Hepatic stellate cell (primary cell): ENCODE measurements at places on chromosomes 1 and 21.

GRCh38 chr1:174491606-174492005 lies 43.8 kb downstream of the GPR52 start:
- no peak for DNase-seq

DNA sequence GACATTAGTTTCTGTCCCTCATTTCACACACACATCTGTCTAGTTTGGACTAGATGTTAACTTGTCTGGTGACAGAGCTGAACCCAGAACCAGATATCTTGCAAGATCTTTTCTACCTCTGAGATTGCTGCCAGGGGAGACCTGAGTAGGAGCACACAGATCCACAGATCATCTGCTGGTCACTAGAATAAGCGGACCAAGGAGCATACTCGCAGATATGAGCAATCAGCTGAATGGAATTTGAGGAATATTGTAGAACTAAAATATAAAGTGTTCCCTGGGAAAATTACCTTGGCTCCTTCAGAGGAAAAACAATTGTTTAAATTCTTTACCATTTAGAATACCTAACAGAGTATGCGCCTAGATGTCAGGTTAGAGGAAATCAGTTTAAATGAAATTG lies 90.7 kb downstream of the TNFSF18 start:
- DNase-seq = no peak

DNA sequence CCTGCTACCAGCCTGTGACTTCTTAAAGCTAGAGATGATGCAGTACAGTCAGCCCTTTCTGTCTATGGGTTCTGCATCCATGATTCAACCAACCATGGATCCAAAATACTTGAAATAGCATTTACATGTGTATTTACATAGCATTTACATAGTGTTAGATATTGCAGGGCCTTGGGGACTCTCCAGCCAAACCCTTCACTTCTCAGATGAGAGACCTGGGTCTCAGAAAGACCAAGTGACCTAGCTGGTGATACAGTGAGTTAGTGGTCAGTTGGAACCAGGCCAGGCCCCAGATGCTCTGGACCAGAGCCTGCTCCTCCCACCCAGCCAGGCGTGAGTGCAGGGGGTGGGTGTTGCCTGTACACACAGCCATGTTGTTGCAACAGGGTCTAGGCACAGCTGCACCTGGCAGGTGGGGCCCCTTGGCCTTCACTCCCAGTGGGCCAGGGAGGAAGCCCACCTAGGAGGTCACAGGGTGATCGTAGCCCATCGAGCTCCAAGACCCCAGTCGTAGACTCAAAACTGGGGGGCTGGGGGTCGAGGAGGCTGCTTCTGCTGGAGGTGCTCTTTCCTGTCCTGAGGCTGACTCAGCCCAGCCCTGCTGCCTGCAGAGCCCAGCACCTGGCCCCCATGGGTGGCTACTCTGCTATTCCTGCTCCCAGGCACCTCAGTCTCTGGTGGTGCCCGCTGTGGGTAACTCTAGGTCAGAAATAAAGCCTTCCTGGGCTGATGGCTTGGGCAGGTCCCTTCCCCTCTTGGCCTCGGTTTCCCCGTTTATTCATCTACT lies 7.7 kb downstream of the TMEM61 start:
- DNase-seq = peak; percentile 59

- no peak for DNase-seq
Measured at GRCh38 chr1:180268556-180269075, 38.6 kb downstream of the LHX4 start.

DNA sequence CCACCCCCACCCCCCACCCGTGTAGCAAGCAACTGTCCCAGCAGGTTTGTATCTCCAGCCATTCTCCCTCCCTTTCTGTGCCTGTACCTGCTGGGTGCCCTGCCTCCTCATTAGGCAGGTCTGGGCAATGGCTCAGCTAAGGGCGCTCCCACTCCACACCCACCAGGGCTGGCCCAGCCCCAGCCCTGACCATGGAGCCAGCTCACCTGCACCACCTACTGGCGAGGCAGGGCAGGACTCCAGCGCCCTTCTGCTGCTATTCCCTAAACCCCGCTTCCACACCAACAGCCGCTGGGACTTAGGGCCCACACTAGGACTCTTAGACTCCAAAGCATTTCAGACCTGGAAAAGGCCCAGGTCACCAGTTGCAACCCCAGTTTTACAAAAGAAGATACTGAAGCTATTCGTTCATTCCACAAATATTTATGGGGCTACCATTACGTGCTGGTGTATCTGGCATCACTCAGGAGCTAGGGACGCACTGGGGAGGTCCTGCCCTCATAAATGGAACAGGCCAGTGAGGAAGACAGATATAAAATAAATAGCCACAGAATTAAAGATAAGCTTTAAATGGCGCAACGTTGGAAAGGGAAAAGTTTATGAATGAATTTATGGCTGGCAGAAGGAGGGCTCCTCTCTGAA lies 24.0 kb downstream of the PGLYRP3 start:
- DNase-seq = peak; percentile 22

- DNase-seq = no peak
Measured at GRCh38 chr1:5640845-5641244, 351.4 kb downstream of the NPHP4 start.

DNA sequence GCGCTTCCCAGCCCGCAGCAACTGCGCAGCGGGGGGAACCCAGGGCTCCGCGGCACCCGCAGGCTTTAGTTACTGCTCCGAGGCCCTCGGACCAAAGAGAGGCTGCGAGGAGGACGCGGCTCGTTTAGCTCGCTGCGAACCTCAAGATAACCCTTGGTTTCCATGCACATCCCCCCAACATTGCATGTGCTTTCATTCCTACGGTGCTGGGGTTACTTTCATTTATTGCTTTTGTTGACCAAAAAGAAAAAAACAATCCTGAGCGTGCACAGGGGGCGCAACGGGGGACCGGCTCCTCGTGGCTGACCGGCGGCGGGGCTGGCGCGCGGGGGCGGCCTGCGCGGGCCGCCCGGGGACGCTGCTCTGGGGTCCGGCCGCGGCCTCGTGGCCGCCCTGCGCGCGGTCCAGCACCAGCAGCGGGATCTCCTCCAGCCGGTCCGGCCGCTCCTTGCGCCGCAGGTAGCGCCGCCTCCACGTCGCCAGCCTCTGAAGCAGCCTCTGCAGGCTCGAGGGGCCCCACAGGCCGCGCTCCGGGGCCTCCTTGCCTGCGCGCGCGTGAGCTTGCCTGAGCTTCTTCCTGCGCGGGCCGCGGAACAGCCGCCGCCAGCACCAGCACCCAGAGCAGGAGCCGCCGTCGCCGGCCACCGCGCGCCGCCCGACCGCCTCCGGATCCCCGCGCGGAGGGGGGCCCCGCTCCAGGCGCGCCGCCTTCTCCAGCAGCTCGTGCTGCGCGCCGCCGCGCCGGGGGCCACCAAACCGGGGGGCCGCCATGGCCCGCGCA lies 77.4 kb downstream of the DESI2 start:
- peak; percentile 30 for DNase-seq

DNA sequence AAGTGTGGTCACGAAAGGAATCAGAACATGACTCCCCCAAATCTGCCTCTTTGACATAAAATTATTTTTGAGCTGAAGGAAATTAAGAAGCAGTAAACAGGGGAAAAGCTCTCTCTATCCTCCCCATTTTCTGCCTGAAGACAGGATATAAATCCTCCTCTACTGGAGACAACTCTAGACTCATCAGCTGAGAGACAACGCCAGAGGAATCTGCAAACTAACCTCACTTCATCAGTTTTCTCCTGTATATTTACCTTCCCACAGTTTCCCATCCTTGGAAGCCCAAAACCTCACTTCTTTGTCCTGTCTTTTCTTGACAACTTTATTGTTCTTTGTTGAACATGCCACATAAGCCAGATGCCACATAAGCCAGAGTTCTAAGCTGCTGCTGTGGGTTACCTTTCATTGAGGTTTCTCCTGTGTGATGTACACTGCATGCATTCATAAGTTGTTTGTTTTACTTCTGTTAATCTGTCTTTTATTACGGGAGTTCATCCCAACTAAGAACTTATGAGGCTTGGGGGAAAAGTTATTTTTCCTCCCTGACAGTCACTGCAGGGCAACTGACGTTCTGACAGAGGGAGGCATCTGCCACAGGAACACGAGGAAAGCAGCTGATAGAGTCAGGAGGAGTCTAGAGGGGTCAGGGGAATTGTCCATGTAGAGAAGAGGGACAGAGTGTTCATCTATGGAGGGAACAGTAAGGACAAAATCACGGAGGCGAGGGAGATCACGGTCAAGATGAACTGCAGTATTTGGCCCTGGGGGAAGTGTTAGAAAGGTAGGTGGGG lies 19.2 kb downstream of the ST6GALNAC3 start:
- no peak for DNase-seq

- no peak for DNase-seq
Measured at GRCh38 chr1:238153253-238153652, 262.5 kb upstream of the ZP4 start.

GRCh38 chr1:201085902-201086735 lies 26.1 kb downstream of the CACNA1S start:
- DNase-seq = peak; percentile 80

- DNase-seq = no peak
Measured at GRCh38 chr1:236850077-236850979, 55.2 kb downstream of the MTR start.

DNA sequence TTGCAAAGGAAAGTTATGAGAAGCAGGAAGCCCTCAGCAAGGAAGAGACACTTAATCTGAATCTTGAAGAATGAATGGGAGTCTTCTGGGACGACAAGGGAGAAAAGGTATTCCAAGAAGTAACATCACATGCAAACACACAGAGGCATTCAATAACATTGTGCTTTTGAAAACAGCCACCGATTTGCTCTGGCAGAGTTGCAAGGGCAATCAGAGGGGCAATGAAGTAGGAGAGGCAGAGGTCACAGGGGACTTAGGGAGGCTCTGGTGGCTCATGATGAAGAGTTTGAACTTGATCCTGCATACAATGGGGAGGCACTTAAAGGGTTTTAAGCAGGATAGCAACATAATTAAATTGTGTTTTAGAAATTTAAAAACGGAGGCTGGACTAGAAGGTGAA lies 107.7 kb downstream of the DDX20 start:
- DNase-seq = no peak

GRCh38 chr1:232046451-232047306 lies 420.1 kb downstream of the DISC1 start:
- DNase-seq = no peak

- DNase-seq = no peak
Measured at GRCh38 chr1:225677350-225678124, 24.6 kb upstream of the ENAH start.

GRCh38 chr1:67850151-67850551 lies 16.9 kb upstream of the GNG12 start:
- DNase-seq = peak; percentile 7

DNA sequence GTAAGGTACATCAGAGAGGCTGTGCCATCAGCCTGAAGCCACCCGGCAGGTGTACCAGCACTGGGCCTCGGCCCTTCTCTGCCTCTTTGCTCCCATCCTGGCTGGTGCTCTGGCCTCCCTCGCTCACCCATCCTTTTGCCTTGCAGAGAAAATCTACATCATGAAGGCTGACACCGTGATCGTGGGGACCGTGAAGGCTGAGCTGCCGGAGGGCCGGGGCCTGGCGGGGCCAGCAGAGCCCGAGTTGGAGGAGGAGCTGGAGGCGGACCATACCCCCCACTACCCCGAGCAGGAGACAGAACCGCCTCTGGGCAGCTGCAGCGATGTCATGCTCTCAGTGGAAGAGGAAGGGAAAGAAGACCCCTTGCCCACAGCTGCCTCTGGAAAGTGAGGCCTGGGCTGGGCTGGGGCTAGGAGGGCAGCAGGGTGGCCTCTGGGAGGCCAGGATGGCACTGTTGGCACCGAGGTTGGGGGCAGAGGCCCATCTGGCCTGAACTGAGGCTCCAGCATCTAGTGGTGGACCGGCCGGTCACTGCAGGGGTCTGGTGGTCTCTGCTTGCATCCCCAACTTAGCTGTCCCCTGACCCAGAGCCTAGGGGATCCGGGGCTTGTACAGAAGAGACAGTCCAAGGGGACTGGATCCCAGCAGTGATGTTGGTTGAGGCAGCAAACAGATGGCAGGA lies 24.5 kb upstream of the TNFRSF1B start:
- no peak for DNase-seq

- DNase-seq = no peak
Measured at GRCh38 chr1:227893300-227893948, 54.3 kb downstream of the WNT9A start.
